ENCODE measurements at places on chromosomes 2 and 18.

DNA sequence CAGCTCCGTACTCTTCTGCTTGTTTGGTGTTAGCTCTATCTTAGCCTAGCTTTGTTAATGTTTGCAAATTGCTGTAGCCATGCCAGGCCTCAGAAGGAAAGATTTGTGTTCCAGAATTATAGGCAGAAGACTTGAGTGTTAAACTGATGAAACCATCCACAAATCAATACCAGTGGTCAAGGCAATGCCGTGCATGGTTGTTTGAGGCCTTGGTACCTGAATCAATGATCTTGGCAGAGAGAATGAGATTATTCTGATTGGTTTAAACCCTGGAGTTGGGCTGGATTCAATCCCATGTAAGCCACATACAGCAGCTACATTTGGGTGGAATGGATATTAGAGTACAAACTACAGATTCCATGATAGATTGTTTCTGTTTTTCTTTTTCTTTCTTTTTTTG is 4.9 kb downstream of the HADHB start:
- no peak for DNase-seq

GRCh38 chr2:48131539-48132270 is 225.4 kb upstream of the FBXO11 start:
- no peak for DNase-seq

- DNase-seq: no peak
Observed at GRCh38 chr2:68860111-68860510, 11.1 kb downstream of the BMP10 start.

DNA sequence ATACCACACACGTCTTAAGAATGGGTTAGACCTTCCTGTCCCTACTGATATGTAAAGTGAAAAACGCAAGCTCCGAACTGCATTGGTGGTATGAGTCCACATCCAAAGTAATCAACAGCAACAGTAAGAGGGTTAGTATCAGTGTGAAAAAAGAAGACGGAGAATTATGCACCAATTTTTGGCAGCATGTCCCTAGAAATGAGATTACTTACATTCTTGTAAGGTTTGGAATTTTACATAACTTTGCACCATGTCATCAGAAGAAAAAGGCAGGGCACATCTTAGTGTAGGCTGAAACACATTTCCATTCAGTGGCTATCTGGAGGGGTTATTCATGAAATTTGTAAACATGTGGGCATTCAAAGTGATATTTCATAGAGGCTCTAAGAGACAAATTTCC is 88.2 kb downstream of the LONRF2 start:
- DNase-seq: no peak

DNA sequence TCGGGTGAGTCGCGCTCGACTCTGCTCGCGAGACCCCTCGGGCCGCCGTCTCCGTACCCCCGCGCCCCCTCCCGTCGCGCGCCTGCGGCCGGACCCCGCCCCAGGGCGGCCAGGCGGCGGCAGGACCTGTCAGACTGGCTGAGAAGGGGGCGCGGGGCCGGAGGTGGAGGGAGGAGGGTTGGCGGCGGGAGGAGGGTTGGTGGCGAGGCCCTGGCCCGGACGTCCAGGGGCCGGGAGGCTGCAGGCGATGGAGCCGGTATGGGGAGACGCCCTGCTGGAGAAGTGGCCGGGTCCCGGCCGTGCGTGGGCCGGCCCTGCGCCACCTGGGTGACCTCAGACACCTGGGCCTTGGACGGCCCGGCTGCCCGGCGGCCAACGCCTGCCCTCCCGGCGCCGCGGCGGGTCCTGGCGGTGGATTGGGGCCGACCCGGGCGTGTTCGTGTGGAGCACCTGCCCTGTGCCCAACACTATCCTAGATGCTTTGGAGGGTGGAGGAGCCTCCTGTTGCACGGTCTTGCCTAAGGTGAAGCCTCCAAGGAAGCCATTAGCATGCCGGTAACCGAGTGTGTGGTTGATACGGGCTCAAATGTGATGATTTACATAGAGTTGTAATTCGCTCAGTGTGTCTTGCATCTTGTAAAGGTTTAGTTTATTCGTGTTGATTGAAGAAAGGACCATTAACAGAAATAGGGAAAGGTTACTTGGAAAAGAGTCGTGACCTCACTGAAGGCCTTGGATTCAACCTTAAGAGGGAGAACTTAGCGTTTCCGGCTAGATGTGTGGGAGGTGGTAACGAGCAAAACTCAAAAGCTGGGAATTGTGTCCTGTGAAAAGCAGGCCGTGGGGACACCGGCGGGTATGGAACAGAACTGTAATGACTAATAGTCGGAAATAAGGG is 550 bp downstream of the MYL12B start:
- DNase-seq: no peak

GRCh38 chr2:30710016-30710415 is 97.2 kb downstream of the CAPN13 start:
- no peak for DNase-seq

GRCh38 chr2:209525834-209526281 is 102.0 kb downstream of the MAP2 start:
- no peak for DNase-seq

- no peak for DNase-seq
Observed at GRCh38 chr2:220779931-220780330, 792.2 kb downstream of the EPHA4 start.

DNA sequence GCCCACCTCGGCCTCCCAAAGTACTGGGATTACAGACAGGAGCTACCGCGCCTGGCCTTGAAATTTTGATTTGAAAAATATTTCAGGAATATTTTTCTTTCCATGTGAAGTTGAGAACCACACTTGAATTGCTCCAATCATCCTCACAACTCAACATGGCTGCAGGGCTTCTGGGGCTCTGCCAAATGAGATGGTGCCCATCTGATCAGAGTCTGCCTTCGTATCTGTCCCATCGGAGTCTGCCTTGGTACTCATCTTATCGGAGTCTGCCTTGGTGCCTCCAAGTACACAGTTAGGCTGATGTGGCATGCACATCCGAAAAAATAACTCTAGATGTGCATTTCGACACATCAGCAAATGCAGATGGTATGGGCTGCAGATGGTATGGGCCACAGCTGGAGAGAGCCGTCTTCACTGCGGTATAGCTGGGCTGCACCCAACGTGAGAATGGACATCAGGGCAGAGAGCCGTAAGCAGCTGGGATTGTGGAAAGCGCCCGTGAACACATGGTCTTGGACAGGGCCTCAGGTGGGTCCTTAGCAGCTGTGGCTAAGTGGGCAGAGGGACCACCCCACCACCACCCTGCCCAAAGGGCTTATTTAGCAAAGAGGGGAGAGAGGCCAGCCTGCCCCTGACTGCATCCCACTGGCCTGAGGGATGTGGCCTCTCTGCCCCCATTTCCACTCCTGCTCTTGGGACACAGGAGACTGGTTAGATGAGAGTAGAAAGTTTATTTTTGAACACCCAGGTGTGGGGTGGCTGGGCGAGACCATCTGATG is 52.1 kb upstream of the RBM44 start:
- DNase-seq: no peak

DNA sequence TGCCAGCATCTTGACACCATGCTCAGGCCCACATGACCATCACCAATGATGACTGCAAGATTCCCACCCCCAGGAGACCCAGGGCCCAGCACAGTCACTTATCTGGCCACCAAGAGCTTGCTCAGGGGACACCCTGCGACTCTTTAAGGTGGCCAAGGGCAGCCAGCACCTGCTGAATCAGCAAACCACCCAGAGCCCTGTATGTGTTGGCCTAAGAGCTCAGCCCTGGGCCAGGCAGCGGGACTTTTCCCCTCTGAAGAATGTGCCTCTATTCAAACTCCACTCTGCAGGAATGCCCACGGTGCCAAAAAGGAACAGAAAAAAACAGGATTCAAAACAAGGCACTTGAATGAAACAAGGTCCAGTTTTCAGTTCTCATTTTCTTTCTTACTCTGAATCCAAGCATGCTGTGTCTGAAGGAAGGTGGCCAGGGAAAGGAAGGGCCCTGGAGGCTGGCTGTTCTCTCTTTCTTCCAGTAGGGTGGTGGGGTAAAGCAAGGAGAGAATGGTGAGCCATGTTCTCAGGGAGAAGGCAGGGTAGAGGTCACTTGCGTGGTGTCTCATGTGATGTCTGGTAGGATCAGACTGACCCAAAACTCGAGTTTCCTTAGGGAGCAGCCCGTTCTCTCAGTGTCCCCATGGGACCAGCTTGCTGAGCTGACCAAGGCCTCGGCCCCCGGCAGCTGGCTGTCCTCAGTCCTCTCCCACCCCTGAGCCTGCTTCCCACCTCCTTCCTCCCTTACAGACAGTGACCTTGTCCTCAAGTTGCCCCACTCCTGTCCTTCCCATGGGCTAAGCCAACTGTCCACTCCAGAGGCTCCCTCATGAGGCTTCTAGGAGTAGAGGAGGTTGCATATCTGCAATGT is 150.0 kb downstream of the RNF152 start:
- DNase-seq: no peak

DNA sequence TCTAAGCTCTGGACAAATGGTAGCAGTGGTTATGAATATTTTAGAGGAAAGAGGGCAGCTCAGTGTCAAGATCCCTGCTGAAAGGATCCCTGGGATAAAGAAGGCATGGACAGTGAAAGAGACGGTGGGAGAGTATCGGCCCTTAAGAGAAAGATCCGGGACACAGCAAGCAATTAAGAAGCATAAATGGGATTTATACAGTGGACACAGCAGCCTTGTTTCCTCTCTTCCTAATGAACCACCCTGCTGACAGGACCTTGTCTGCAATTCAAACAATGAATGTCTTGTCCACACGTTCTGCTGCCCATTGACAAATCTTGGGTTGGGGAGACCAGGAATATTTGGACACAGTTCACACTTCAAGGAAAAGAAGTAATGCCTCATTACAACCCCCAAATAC is 16.5 kb downstream of the CPLX4 start:
- no peak for DNase-seq

- DNase-seq: no peak
Observed at GRCh38 chr18:61921621-61922235, 28.9 kb upstream of the RNF152 start.

GRCh38 chr2:7976206-7976605 is 705.6 kb upstream of the ID2 start:
- no peak for DNase-seq

- no peak for DNase-seq
Observed at GRCh38 chr18:4125224-4125623, 329.9 kb downstream of the DLGAP1 start.

DNA sequence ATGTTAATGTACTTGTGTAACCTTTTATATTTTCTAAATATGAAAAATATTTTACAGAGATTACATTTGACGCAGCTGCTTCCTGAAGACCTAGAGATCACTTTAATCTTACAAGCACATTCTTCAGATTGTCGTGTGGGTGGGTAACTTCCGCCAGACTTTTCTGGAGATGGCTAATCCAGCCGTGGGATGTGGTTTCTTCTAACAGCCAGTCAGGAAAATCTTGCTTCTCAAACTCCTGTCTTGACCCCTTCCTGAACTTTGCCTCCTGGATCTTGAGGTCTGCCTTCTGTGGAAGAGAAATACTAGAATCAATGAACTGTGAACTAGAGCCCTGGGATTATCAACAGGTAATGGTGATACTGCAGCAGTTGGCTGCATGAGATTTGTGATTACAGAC is 401.6 kb upstream of the TNP1 start:
- no peak for DNase-seq

DNA sequence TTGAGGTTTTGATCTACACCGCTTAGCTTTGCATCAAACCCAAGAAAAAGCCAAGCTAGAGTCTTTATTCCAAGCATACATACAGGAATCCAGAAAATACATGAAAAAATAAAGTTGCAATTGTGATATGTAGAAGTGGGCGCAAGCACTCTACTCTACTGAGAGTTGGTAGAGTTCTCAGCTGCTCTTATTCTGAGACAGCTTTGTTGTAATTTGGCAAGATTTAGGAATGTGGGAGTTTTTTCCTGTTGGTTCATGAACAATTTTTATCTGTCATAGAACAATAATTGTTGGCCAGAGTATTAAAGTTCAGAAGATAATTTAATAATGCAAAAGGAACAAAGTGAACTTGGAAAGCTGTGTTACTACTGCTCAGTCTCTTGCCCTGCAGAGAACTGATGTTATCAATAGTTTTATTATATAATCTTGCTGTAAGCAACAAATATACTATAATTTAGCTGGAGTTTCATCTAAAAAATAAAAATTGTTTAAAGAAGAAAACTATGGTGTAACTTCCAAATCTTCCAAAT is 302.0 kb upstream of the RND3 start:
- DNase-seq: no peak

- DNase-seq: no peak
Observed at GRCh38 chr2:15844211-15844801, 96.0 kb upstream of the MYCN start.

DNA sequence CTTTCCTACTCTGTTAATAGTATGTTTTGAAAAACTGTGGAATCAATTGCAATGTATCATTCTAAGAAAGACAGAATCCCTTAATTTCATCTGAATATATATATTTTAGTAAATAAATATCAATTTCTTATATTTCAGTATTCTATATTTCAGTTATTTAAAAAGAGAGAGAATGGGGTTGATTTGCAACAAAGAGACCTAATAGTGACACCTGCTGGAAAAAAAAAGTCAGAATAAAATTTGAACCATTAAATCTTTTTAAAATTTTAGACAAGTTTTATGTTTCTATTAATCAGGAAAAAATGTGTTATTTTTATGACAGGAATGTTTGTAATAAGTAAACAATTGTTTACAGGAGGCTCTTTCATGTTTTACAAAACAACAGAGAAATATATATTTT is 20.7 kb upstream of the CCNT2 start:
- no peak for DNase-seq

GRCh38 chr2:38735999-38736320 is 15.2 kb downstream of the SRSF7 start:
- no peak for DNase-seq

DNA sequence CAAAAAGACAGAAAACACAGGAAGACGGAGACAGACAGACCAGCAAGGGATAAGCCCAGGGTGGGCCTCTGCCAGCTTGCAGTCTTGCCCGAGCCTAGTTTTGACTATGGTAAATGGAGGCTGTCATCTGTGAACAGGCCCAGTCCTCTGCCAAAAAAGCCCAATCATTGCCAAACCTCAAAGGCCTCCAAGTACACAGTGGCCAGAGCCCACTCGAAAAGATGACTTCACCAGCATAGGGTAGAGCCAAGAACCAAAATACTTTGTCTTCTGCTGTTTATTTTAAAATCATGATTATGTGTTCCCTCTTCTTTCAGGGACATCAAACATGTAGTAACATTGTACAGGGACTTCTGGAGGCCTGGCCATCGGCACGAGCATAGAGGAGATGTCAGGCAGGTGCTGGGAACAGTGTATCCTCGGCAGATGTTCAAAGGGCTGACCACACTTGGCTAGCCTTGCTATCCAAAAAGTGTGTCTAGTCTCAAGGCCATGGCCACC is 66.0 kb downstream of the TTC32 start:
- no peak for DNase-seq

GRCh38 chr2:151872463-151872862 is 44.2 kb upstream of the ARL5A start:
- DNase-seq: no peak
